M059J (cell line): ENCODE measurements at places on chromosomes 1 and 21. TPM values are rescaled to one million over a fixed set of nuclear protein-coding genes. Genes with fewer than 3 reads are reported as not detected.

GRCh38 chr1:46086576-46086975 is 45.9 kb downstream of the PIK3R3 start:
- no peak for DNase-seq

DNA sequence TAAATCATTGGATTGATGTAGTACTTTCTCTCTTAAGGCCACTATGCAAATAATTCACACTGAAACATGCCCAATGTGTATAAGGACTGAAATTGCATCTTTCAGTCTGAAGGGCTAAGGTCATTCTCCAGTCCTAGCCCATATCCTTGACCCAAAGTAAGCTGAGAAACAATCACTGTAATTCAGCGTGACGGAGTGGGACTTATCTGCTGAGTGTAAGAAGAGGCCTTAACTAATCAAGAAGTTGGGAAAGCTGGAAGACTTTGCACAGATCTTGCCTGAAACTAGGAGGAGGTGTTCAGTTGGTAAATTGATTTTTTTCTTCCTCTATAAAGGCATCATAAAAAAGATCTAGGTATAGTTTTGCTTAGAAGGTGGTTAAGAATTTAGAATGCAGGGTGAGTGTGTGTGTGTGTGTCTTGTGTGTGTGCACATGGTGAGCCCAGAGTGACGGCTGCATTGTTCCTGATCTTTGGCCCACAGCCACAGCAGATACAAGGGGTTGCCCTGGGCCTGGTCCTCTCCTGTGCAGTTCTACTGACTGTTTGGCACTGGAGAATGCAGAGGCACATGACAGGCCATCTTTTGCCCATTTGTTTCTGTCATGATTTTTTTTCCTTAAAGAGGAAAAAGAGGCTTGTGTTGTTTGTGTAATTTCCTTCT is 13.3 kb upstream of the PPP2R5A start:
- no peak for DNase-seq

DNA sequence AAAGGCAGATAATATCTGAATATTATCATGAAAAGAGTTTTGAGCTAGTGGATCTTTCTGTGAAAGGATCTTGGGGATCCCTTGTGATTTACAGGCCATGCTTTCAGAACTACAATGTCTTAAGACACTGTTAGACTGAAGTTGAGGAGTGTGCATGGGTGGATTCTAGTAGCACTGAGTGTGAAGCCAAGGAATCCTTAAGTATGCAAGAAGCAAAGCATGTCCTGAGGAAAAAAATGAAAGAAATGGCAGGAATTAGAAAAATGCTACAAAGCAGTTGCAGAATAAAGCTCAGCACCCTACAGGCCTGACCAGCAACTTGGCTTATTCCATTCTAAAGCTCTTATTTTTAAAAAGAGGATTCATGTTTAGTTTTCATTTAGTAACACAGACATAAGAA is 11.9 kb downstream of the STX6 start:
- DNase-seq = peak; percentile 38

DNA sequence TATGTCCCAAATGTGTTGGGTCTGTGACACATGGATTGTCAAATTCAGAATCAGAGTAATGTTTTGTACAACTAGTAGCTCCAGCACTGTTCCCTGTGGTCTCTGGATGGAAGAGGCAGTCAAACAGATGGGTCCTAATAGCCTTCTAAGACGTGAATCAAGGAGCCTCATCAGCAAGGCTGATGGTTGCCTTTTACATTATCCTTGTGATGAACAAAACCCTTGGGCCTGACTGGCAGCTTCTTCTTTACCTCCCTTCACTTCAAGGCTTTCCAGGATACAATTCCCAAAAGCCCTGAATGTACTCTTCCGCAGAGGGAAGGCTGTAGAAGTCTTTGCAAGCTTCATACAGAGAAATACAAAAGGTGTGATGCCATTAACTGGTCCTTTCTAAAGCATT is 633.3 kb downstream of the USP25 start:
- DNase-seq = no peak

DNA sequence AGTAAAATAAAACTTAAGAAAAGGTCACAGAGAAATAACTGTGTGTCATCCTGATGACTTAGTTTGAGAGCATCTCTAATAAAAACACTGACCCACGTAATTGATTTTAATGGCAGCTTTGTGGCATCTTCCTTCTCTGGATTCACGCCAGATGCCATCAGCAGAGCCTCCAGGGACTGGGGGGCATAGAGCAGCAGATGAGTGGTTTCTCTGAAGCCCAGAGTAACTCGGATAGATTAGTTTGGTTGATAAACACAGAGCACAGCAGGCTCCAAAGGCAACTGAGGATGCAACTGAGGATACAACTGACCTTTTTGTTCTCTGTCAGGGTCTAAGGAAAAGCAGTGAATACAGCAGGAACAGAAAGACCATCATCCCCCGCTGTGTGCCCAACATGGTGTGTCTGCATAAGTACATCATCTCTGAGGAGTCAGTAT is 180.8 kb downstream of the RPS6KC1 start:
- peak; percentile 82 for DNase-seq

Gene LRIF1
- 37.9 and 38.1 TPM in 2 replicates for total RNA-seq
